ENCODE measurements at places on chromosomes 3 and 15.
A peak's percentile ranks its signal among the peaks of the same experiment; 100 is the strongest.

GRCh38 chr15:89660556-89660955 lies 5.3 kb upstream of the KIF7 start:
- DNase-seq, result no peak

GRCh38 chr3:10857235-10857634 lies 41.2 kb downstream of the SLC6A11 start:
- no peak for DNase-seq

GRCh38 chr3:191339316-191339917 lies 9.1 kb upstream of the UTS2B start:
- DNase-seq, result no peak

DNA sequence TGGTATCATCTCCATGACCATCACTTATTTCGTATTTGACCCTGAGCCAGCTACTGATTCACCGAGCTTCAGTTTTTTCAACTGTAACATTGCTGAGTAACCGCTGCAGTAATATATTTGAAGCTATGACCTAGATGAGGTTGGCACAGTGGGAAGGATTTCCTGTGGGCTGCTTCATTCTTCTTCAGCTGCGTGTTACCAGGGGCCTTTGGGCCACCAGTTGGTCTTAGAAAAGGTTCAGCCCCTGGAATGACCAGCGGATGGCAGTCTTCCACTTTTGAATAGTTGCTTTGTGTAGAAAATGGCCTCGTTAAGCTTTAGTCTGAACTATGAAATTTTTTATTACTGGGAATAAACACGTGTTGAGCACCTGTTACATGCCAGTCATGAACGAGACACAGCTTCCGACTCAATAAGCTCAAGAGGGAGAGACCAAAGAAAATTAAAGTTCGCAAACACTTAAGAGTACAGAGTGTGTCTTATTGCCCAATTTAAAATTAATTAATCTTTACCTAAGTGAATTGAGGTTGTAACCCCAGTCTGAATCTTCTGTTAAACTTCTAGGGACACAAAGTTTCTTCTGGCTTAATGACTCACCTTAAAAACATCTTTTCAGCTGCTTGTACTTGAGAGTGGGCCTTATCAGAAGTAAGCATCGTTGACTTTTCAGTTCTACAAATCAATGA lies 57.6 kb upstream of the NR2E3 start:
- no peak for DNase-seq

DNA sequence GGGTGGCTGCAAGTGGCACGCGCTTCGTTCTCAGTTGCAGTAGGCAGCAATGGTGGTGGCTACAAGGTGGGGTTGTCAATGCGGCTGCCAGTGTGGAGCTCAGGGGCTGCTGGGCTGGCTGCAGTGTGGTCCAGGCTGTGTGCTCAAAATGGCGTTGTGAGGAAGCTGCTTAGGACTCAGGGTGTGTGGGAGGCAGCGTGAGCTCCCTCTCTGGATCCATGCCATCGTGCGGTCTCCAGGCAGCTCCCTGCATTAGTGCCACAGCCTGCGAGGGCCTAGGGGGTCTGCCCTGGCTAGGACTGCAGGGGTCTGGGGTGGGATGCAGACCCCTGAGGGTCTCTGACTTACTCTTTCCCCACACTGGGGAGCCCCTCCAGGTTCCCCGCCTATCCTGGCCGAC lies 397.2 kb downstream of the OCA2 start:
- no peak for DNase-seq

DNA sequence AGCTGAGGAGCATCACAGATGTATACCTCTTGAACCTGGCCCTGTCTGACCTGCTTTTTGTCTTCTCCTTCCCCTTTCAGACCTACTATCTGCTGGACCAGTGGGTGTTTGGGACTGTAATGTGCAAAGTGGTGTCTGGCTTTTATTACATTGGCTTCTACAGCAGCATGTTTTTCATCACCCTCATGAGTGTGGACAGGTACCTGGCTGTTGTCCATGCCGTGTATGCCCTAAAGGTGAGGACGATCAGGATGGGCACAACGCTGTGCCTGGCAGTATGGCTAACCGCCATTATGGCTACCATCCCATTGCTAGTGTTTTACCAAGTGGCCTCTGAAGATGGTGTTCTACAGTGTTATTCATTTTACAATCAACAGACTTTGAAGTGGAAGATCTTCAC lies 3.0 kb downstream of the CCR8 start:
- no peak for DNase-seq

DNA sequence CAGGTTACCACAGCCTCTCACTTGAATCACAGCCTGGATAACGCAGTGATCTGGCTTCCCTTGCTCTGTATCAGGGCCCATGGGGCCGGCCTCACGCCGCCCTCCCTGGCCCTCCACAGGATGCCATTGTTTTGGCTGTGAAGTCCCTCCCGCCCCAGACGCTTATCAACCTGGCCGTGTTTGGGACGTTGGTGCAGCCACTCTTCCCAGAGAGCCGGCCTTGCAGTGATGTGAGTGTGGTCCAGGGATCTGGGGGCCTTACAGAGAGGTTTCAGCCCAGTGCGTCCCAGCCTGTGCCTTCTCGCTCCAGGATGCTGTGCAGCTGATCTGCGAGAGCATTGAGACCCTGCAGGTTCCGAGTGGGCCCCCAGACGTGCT lies 6.6 kb downstream of the VWA5B2 start:
- DNase-seq, result no peak

- DNase-seq, result no peak
Observed at GRCh38 chr3:49032646-49033304, 3.6 kb upstream of the IMPDH2 start.

GRCh38 chr3:180189310-180189648 lies 152.5 kb upstream of the PEX5L start:
- DNase-seq, result no peak

GRCh38 chr3:143343944-143344343 lies 224.4 kb downstream of the CHST2 start:
- DNase-seq, result peak; percentile 39

GRCh38 chr3:66397745-66398144 lies 103.1 kb downstream of the LRIG1 start:
- DNase-seq, result no peak

- DNase-seq, result no peak
Observed at GRCh38 chr3:33026267-33026666, 70.7 kb downstream of the GLB1 start.

DNA sequence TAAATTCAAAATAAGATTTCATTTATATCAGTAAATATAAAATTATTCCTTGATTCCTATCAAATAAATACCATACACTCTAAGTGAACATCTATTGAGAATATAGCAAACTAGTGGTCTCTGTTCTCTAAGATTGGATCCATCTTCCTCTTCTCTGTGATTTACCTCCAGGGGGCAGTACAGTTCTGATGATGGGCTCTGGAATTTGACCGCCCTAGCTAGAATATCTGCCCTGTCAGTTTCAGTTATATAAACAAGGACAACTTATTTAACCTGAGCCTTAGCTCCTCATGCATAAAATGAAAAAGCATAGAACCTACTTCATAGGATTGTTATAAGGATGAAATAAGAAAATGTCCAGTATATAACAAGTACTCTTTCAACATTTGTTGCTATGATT lies 171.1 kb upstream of the CCDC54 start:
- DNase-seq, result peak; percentile 73

- DNase-seq, result no peak
Observed at GRCh38 chr15:79209116-79209515, 73.4 kb upstream of the ANKRD34C start.

DNA sequence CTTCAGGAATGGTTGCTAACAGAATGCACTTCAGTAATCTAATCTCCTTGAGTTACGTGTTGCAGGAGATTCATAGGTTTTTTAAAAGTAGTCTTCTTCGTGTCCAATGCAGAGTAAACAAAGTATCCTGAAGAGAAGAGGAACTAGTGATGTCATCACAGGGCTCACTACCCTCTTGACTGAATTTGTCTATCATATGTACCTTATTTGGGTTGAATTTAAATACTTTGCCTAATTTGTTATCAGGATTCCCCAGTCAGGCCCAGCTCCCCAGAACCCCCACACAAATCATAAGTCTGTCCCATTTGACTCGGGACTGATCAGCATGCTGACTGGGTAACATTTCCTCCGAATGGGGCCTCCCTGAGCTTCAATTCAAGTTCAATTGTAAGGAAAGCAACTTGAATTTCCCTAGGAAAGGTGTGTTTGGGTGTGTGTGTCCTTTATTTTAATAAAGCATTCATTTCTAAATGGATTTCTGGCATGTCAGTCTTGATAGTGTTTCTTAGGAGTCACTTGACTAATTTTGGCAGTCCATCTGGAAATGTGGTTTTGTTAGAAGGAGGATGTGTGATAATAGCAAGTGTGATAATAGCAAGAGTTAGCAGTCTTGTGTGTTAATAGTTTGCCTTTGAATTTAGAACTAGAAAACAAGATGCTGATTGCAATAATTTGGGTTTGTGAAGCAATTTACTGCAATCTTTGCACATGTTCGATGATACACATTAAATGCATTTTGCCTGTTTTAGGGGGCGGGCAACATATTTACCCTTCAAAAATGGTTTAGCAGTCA lies 21.9 kb downstream of the OXNAD1 start:
- DNase-seq, result no peak

Data from hippocampal formation (tissue), 2 donors.